Activated naive CD8-positive, alpha-beta T cell treated with anti-CD3 and anti-CD28 coated beads, Interleukin-2, amount 50 U/mL, for 24 hours (primary cell): ENCODE measurements at places on chromosomes 13 and 19.

DNA sequence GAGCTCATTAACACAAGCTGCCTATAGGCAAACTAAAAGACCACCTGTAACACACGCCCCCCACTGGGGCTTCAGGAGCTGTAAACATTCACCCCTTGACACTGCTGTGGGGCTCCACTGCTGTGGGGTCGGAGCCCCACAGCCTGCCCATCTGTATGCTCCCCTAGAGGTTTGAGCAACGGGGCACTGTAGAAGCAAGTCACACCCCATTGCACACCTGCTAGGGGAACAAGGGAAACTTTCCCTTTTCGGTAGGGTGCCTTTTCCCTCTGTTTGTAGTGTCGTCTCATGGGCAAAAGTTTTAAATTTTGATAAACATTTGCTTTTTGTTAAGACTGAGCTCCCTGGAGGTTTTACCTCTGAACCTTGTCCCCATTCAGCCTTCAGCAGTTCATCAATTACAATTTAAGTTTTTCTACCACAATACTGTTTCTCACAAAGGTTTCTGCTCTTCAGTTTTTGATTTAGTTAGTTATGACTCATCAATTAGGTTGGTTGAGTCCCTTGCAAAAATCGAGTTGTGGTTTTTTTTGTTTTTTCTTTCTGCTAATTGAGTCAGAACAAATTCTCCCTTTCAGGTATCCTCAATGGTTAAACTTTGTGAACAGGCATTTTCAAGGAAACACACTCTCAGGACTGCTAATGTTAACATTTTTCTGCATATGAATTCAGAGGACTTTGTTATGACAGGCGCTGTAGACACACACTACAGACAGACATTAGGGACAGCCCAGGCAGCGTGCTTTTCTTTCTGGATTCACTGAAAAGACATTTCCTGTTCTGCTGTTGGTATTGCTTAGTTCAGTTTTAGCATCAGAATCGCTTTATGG is 35.1 kb downstream of the ZNF433 start:
- DNase-seq = no peak
- peak overlapping the region; percentile 40 for H3K4me3 ChIP-seq
- no peaks in the 10 kb centered on the region for H3K27me3 ChIP-seq
- H3K27ac ChIP-seq = peak overlapping the region; percentile 81
- peaks cover 30% of the 10 kb centered on the region for H3K4me1 ChIP-seq

DNA sequence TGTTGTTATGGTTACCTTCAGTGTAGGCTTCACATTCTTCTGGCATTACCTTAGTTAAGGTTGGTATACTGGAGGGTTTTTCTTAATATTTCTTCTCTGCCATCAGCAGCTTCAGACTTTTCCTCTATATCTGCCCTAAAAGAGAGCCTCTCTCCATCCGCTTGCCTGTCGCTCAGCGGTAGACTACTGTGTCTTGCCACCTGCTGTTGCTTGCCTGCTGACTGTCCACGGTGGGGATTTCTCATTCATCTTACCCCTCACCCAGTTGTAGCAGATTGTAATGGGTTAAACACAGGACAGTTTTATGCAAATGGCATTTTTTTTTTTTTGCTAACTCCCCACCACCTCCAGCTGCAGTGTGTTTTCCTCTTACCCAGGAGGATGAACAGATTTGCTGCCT is 577.2 kb downstream of the SLITRK5 start:
- no peaks in the 10 kb centered on the region for H3K36me3 ChIP-seq
- DNase-seq = no peak
- no peak overlapping the region for H3K27ac ChIP-seq
- H3K27me3 ChIP-seq = no peaks in the 10 kb centered on the region
- H3K4me3 ChIP-seq = no peak overlapping the region
- no peaks in the 10 kb centered on the region for H3K4me1 ChIP-seq

GRCh38 chr19:18778076-18778389 is 13.1 kb downstream of the COMP start:
- DNase-seq = no peak
- no peak overlapping the region for H3K27ac ChIP-seq
- no peaks in the 10 kb centered on the region for H3K27me3 ChIP-seq
- no peaks in the 10 kb centered on the region for H3K36me3 ChIP-seq
- H3K4me3 ChIP-seq = no peak overlapping the region

GRCh38 chr13:51793570-51794271 is 10.2 kb downstream of the DHRS12 start:
- peaks cover 42% of the 10 kb centered on the region for H3K4me1 ChIP-seq
- peaks cover 8% of the 10 kb centered on the region for H3K36me3 ChIP-seq
- peak overlapping the region; percentile 87 for H3K27ac ChIP-seq

DNA sequence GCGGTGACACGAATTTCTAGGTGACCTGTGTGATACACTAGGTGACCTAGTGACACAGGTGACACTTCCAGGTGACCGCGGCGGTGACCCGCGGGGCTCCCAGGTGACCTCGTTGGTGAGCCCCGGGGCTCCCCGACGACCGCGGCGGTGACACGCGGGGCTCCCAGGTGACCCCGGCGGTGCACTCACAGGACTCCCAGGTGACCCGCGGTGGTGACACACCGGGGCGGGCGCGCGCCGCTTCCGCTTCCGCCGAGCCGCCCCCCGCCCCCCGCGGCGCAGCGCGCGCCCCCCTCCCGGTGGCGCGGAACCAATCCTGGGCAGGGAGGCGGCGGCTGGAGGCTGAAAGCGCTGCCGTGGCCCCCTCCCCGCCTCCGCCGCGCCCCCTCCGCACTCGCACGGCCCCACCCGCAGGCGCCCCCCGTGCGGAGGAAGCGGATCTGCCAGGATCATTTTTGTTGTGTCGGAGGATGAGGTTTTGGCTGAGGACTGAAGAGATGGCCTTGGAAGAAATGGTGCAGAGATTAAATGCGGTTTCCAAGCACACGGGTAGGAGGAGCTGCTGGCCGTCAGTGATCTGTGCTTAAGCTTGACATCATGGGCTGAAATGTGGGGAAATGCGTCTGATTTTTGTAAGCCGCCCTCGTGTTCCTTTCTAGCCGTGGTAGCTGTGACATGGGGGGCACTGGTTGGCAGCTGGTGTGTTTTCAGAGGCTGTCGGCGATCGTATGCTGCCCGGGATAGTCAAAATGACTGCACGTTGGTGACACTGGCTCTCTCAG is at the start of gene MCF2L:
Gene MCF2L (plus strand): TSS at position 305 of the 782 bp plus-strand sequence. CDS start 166 bp downstream, at position 471.
- H3K4me1 ChIP-seq = peaks cover 18% of the 10 kb centered on the region
- peaks cover 1% of the 10 kb centered on the region for H3K36me3 ChIP-seq
- peak; percentile 65 for DNase-seq
- peaks cover 5% of the 10 kb centered on the region for H3K27me3 ChIP-seq
- peak within 1 kb of the TSS; percentile 87 for H3K4me3 ChIP-seq
- H3K27ac ChIP-seq = peak within 1 kb of the TSS; percentile 84
